Aorta (tissue), 5 donors: ENCODE measurements at places on chromosomes 1 and 21. TPM values are rescaled to one million over a fixed set of nuclear protein-coding genes. Genes with fewer than 3 reads are reported as not detected.

Gene NEXN
- 81.9 TPM for total RNA-seq

Gene CIART
- total RNA-seq: 3.0 TPM

Gene CENPS
- total RNA-seq: 11.4 TPM

Gene PLEKHA6
- 3.9 TPM for total RNA-seq

Gene UBE2U
- total RNA-seq: not detected

Gene KIF26B
- total RNA-seq: 0.58 TPM

Gene CRYAA
- not detected for total RNA-seq

Gene DIO1
- total RNA-seq: not detected

Gene C2CD4D
- total RNA-seq: not detected

Gene ESRRG
- not detected for total RNA-seq

Gene PLA2G2F
- not detected for total RNA-seq

Gene ARTN
- total RNA-seq: 4.9 TPM

Gene RNU1-2
- total RNA-seq: 7,231 TPM

Gene CYP4B1
- 13.6 TPM for total RNA-seq

Gene RNF186
- not detected for total RNA-seq

Gene FCRLB
- 0.49 TPM for total RNA-seq

Gene LCE3E
- not detected for total RNA-seq

Gene MTX1
- 21.3 TPM for total RNA-seq

Gene VHLL
- total RNA-seq: not detected

Gene MAP3K21
- 1.8 TPM for total RNA-seq

Gene TTC22
- not detected for total RNA-seq

Gene NCF2
- total RNA-seq: 28.0 TPM

Gene TSSK3
- 2.2 TPM for total RNA-seq

Gene RGS4
- total RNA-seq: 22.1 TPM

Gene FRRS1
- total RNA-seq: 9.2 TPM

Gene LRRC7
- total RNA-seq: 0.16 TPM

Gene FAAH
- 7.3 TPM for total RNA-seq

Gene CELA3B
- total RNA-seq: 1.8 TPM

Gene RGL1
- total RNA-seq: 51.6 TPM

Gene PPP1R15B
- 39.3 TPM for total RNA-seq

Gene KIAA1614
- total RNA-seq: 9.8 TPM

Gene CFHR4
- not detected for total RNA-seq

Gene CDC14A
- total RNA-seq: 14.0 TPM

Gene PRDX1
- 279 TPM for total RNA-seq

Gene ZNF326
- 20.6 TPM for total RNA-seq

Gene CR1L
- not detected for total RNA-seq

Gene BCL2L15
- total RNA-seq: 2.2 TPM

Gene FNDC5
- total RNA-seq: 17.6 TPM

Gene ANKRD35
- total RNA-seq: 3.8 TPM

Gene TBX19
- total RNA-seq: 4.1 TPM

Gene TNFRSF4
- total RNA-seq: 3.5 TPM

Gene TRIM45
- 2.5 TPM for total RNA-seq

Gene PTPN7
- 5.7 TPM for total RNA-seq

Gene LCE1E
- total RNA-seq: not detected

Gene CLCA4
- 0.18 TPM for total RNA-seq

Gene DNAI4
- total RNA-seq: 20.8 TPM

Gene PCBP3
- total RNA-seq: 7.0 TPM

Gene DENND2D
- total RNA-seq: 17.7 TPM

Gene BSND
- total RNA-seq: not detected
